ENCODE measurements at places on chromosomes 1 and 21. TPM values are rescaled to one million over a fixed set of nuclear protein-coding genes. Genes with fewer than 3 reads are reported as not detected.

OR2AK2 gene
- not detected for polyA plus RNA-seq

SLC1A7 gene
- 1.0 TPM for polyA plus RNA-seq

HHAT gene
- polyA plus RNA-seq: 5.5 TPM

DNA sequence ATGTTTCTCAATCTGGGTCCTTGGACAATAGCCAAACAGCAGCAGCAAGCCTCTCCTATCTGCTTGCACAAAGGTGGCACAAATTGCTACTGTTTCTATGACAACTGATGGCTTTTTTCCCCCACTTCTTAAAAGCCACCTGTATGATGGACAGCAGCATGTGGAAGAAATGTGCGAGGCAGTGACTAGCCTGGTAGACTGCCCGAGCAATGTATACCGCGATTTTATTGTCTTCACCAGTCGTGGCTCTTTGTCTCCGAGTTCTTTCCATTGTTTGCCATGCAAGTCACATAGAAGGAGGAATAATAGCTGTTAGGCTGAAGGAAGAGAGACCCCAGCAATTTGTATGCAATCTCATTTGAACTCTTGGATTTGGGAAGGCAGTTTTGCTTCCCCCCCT, 79.4 kb downstream of the S1PR1 start:
- no peak for DNase-seq
- H3K36me3 ChIP-seq: no peaks in the 10 kb centered on the region
- no peaks in the 10 kb centered on the region for H3K27me3 ChIP-seq
- H3K4me3 ChIP-seq: no peak overlapping the region

All from kidney (tissue), 22 donors.